MV-4-11 (cell line): ENCODE measurements at places on chromosomes 1 and 21.
A peak's percentile ranks its signal among the peaks of the same experiment; 100 is the strongest.

- DNase-seq, result peak; percentile 85
These were observed 2.8 kb downstream of the LAPTM5 start for GRCh38 chr1:30754684-30755171.

GRCh38 chr1:37458551-37458950 is 15.8 kb upstream of the ZC3H12A start:
- DNase-seq, result no peak

DNA sequence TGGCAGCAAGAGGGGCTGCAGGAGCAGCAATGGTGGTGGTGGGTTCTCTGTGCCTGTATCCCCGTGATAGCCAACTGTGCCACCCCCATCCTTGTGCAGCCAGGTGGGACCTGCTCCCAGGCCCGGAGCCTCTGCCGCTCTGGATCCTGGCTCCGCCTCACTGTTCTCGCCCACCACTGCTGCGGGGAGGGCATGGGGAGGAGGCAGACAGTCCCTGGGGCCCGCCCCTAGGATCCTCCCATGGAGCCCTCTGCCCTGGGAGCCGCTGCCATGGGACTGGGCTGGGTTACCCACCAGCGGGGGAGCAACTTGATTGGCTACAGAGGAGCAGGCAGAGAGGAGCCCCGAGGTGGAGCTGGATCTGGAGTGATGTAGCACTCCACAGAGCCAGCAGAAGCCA is 31.6 kb downstream of the CD1D start:
- DNase-seq, result no peak

GRCh38 chr1:167430134-167430848 is 88.0 kb downstream of the CD247 start:
- DNase-seq, result no peak

- no peak for DNase-seq
These were observed 189.2 kb downstream of the SLC45A1 start for GRCh38 chr1:8506995-8507615.

GRCh38 chr1:178412400-178412770 is 84.4 kb downstream of the CLEC20A start:
- DNase-seq, result no peak

- peak; percentile 23 for DNase-seq
These were observed 4.5 kb upstream of the DDR2 start for GRCh38 chr1:162627662-162628296.

DNA sequence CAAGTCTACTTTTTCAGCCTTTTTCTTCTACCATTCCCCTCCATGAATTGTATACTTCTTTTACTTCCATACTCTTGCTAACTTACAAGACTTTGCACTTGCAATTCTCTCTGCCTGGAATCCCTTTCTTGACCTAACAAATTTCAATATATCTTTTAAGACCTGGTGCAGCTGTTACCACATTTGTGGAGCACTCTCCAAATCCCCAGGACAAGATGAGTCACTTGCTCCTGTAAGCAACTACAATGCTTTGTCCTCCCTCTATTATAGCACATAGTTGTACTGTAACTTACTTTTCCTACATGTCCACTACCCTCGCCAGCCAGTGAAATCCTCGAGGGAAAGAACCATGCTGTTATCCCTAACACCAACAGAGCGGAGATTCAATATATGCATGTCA is 43.1 kb downstream of the WARS2 start:
- peak; percentile 11 for DNase-seq

DNA sequence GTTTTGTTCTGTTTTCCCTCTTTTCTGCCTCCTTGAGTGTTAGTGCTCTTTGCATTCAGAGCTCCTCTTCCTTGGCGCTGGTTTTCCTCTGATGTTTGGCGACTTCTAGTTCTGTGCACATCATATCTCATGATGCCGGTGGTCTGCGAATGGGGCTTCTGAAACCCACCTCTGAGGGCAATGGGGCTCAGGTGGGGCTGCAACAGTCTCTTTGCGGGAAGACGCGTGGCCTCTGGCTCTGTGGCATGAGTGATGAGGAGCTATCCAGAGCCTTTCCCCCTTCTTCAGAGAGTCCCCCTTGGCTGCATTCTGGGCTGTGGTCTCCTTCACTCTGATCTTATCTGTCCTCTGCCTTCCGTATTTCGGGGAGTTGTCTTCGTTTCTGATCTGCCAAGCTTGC is 39.0 kb downstream of the TNFRSF8 start:
- DNase-seq, result no peak

DNA sequence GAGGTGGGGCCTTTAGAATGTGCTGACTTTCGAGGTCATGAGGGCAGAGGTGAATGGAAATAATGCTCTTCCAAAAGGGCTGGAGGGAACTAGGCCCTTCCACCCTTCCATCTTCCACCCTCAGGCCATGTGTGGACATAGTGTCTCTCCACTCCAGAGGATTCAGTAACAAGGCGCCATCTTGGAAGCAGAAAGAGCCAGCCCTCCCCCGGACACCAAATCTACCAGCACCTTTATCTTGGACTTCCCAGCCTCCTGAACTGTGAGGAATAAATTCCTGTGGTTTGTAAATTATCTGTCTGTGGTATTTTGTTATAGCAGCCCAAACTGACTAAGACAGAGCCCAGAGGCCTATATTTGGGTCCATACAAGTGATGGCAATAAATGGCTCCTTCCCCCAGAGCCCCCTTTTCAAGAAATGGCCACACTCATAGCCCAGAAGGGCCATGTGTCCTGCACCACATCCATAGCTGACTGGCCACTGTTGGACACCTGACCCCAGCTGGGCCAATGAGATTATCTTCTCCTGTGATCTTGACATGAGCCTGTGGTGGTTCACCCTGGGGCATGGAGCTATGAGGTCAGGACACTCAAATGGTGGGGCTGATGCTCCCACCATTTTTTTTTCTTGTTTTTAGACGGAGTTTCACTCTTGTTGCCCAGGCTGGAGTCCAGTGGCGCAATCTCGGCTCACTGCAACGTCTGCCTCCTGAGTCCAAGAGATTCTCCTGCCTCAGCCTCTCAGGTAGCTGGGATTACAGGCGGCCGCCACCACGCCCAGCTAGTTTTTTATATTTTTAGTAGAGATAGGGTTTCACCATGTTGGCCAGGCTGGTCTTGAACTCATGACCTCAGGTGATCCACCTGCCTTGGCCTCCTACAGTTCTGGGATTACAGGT is 114.9 kb downstream of the RRAGC start:
- DNase-seq, result no peak

- no peak for DNase-seq
These were observed 2.1 kb downstream of the MXRA8 start for GRCh38 chr1:1356166-1356795.

DNA sequence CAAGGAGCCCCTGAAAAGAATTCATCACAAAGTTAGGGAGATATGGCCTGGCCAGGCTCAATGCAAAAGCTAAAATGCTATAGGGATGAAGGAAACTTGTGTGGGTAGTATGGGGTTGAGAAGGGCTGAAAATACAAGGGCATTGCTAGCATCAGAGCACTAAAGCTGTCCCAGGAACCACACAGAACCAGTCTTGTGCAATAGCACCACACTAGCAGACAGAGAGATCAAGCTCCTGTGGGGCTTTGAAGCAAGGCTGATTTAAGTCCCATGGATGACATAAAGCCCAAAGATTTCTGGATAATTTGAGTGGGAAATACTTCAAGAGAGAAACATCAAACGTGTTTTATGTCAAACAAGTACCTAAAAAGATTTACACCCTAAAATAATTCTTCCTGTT is 97.1 kb downstream of the VAV3 start:
- peak; percentile 40 for DNase-seq

- DNase-seq, result no peak
These were observed 17.0 kb upstream of the HSD3B2 start for GRCh38 chr1:119397986-119398385.

- no peak for DNase-seq
These were observed 46.3 kb downstream of the SKI start for GRCh38 chr1:2274231-2274928.

DNA sequence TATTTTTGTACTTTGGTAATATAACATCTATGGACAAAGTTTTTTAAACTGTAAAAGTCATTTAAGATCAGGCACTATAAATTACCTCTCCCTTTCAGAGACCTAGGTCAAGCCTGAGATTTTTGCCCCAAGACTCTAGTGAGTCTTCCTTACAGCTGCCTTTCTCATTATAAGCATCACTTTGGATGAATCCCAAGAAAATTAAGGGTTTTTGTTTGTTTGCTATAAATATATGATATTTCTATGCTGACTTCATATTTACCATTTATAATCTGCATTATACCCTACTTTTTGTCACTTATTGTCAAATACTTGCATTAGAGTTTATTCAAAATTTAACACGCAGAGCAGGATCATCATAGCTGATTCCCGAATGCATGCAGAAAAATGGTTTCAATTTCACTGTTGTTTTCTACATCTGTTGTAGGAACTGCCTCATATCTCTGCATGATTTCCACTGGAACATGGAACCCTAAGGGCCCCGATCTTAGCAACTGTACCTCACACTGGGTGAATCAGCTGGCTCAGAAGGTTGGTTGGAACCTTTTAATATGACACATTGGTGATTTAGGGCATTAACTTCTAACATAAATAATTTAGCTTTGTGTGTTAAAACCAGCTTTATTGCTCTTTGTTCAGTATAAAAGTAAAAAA is 150.0 kb downstream of the ADGRL2 start:
- DNase-seq, result no peak

DNA sequence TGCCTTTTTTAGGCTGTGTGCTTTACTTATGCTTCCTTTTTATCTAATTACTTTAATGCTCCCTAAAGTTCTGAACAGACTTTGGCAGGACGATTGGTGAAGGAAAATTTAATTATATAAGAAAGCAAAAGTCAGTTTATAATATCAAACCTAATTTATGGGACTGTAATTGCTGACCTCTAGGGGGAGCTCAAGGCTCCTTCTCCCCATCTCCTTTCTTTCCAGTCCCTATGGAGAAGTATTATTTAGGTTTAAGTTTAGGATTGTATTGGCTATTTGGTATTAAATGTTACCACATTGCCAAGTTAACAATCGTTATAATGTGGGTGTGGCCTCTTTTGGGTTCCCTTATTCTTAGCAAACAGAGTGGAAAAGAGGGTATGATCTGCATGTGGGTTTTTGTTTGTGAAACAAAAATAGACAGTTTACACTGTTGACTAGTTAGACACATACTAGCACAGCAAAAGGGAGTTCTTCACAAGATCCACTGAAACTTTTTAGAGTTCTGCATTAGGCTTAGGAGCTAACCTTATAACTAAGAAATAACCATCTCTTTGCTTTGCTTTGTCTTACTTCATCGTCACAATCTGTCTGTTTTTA is 48.2 kb upstream of the TNFSF4 start:
- peak; percentile 26 for DNase-seq

- no peak for DNase-seq
These were observed 75.8 kb downstream of the ARHGEF16 start for GRCh38 chr1:3530086-3530925.

DNA sequence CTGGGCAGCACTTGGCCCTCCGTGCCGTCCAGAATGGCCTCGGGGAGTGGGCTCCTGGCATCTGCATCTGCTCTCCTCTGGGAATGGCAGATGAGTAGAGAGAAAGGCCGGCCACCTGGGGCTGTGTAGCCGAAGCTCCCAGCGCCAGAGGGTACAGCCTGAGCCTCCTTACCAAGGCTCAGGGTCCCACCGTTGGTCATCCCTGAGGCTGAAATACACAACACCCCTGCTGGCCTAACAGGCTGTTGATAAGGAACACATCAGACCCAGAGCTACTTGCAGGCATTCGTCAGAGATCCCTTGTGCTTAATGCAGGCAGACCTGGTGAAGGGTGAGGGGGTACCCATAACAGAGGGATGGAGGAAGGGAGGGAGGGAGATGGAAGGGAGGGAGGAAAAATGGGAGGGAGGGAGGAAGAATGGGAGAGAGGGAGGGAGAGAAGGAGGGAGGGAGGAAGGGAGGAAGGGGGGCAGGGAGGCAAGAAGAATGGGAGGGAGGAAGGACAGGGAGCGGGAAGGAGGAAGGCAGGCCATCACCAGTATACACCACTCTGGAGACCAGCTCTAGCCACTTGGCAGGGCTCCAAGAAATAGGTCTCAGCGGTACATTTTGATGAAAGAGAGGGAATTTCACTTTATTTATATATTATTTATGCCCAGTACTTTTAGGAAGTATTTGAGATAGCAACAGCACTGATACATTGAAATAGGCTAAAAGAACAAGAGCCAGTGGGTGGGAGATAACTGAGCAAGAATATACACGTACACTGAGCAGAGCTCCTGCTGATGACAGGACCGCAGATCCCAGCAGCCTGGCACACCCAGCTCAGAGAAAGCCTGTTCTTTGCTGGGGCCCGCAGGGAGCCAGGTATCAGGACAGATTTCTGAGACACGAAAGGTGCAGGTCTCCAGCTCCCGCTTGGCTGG is 315.0 kb upstream of the VAMP3 start:
- no peak for DNase-seq

GRCh38 chr1:18384471-18384870 is 96.3 kb upstream of the KLHDC7A start:
- no peak for DNase-seq
